Myocyte (in vitro differentiated cells): ENCODE measurements at places on chromosomes 12 and 14. TPM values are rescaled to one million over a fixed set of nuclear protein-coding genes. Genes with fewer than 3 reads are reported as not detected.

DNA sequence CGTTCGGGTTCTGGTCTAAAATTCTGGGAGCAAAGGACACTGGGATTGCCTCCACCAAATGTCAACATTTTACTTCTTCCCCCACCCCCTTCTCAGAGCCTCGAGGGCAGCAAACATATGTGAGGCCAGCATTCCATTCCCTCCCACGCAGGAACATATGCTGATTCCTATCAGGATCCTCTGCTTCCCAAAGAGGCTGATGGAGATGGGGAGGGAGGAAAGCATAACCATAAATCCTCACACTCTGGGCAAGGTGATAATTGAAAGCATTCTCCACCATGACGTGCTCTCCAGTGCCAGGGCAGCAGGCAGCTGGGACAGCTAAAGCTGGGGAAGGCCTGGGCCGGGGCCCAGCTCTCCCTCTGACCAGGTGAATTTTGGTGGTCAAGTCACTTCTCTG is 395.0 kb downstream of the ZFP36L1 start:
- DNase-seq = no peak

DNA sequence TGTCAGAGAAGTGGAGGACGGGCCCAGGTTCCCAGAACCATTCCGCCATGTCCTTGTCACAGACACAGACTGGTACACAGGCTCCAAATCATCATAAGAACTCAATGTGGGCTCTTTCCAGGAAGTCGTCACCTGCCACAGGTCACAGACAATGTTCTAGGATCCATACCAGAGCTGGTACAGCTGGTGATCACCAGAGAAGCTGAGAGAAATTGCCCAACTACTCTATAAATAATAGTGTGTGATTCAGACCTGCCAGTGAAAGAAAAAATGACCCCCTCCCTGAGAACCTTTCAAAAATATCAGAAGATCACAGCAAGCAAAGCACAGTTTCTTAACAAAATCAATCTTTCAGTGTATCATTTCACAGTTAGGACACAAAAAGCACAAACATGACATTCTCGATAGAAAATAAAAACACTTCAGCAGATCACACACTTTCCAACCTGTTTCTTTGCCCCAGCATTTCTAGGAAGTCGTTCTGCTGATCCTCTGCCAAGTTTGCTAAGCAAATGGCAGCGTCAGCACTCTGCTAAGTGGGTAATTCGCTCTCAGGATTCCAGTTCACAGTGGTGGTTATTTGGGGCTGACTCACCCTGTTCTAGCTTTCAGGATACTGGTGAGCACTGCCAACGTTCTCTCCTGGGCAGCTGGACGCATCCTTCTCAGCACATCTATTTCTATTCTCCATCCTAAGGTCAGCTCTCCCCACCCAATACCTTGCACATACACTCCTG is 223.3 kb upstream of the SFSWAP start:
- no peak for DNase-seq

The DCP1B gene
- 21.4 and 22.5 TPM in 2 replicates for total RNA-seq

The CFAP54 gene
- total RNA-seq = 0.67 and 0.99 TPM in 2 replicates

The CLEC2B gene
- 8.9 and 15.2 TPM in 2 replicates for total RNA-seq

DNA sequence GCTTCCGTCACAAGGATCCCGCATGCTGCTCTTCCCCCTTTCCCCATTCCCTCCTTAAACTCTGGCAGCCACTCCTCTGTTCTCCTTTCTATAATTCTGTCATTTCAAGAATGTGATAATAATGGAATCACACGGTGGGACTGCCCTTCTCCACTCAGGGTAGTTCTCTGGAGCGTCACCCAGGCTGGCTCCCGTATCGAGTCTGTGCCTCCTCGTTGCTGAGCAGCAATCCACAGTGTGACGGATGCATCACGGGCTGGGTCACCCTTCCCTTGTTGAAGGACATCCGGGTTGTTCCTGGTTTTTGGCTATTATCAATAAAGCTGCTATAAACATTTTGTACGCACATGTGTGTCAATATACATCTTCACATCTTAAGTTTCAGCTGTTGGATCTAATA is 5.7 kb upstream of the SYNE3 start:
- no peak for DNase-seq

The EFS gene
- not detected in 2 replicates for total RNA-seq

DNA sequence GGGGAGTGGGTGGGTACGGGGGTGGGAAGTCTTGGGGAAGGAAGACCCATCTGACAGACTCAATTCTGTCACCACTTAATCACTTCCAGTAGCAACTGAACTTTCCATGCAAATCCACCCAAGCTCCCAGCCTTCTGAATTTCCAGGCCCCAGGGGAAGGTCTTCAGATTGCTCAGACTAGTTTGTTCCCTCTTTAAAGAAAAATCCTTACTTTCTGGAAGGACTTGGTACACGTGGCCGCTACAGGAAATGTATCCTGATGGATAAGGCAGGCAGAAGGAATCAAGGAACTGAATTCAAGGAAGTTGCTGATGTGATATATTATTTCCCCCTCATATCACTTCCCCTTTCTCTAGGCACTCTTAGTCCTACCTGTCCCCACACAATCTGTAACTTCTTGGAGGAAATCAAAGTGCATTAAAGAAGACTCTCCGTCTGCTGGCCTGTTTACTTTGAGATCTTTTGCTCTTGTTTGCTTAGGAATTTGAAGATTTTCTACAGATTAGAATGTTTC is 6.4 kb downstream of the NFKBIA start:
- DNase-seq = no peak

GRCh38 chr12:87670448-87670847 is 358.8 kb downstream of the C12orf50 start:
- no peak for DNase-seq
